ENCODE measurements at places on chromosomes 11 and 22.
A peak's percentile ranks its signal among the peaks of the same experiment; 100 is the strongest.

DNA sequence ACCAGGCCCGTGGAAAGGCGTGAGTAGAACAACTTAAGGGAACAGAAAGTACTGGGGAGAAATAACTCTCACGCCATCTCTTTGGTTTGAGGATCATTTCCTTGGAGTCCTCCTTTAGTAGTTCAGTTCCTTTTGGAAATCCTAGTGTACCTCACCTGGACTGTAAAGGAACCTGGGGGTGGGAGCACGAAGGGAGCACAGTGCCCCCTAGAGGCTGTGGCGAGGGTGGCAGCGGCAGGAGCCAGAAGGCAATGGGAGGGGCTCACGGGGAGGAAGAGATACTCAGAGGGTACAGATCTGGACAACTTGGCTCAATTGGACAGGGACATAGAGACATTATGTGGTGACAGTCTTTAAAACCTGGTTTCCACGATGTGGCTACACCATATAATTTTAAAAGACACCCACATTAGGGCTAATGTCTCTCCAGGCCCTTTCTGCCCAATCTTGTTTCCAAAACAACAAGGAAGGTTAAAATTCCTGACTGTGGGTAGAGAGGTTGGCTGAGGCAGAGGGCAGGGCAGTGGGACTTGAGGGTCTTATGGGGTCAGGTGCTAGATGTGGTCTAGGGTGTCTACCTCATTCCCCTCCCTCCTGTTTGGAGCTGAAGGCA is 87.0 kb downstream of the CSNK2A3 start:
- DNase-seq: peak; percentile 46

DNA sequence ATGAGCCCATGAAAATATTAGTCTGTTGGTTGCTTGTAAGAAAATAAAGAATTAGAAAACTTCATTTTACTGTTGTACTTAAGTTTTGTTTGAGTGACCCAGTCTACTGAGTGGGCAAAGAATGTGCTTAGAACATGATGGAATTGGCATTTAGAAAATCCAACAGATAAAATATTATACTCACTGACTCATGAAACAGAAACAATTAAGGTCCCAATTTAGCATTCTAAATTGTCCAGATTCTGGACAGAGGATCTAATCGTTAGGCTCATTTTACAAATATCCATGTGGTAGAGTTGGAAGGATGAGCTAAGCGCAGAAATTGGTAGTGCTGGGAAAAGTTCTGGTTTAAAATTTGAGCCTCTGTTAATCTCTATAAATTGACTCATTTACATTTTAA is 45.4 kb downstream of the METTL15 start:
- DNase-seq: no peak

DNA sequence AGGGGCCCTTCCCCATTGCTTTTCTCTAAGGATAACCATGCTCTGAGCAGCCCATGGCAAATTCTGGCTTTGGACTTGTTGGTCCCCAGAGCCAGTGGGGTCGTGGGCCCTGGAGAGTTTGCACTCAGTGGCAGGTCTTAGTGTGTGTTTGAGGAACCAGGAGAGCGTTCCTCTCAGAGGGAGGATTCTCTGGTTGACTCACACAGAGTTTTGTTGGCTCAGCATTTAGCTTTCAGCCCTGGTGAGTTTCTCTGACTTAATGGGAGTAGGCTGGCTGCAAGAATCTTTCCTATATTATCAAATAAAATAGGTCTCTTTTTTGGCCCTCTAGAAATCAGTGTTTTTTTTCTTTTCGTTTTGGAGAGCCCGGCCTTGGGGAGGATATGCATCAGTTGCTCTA is 20.9 kb downstream of the ST14 start:
- DNase-seq: no peak

DNA sequence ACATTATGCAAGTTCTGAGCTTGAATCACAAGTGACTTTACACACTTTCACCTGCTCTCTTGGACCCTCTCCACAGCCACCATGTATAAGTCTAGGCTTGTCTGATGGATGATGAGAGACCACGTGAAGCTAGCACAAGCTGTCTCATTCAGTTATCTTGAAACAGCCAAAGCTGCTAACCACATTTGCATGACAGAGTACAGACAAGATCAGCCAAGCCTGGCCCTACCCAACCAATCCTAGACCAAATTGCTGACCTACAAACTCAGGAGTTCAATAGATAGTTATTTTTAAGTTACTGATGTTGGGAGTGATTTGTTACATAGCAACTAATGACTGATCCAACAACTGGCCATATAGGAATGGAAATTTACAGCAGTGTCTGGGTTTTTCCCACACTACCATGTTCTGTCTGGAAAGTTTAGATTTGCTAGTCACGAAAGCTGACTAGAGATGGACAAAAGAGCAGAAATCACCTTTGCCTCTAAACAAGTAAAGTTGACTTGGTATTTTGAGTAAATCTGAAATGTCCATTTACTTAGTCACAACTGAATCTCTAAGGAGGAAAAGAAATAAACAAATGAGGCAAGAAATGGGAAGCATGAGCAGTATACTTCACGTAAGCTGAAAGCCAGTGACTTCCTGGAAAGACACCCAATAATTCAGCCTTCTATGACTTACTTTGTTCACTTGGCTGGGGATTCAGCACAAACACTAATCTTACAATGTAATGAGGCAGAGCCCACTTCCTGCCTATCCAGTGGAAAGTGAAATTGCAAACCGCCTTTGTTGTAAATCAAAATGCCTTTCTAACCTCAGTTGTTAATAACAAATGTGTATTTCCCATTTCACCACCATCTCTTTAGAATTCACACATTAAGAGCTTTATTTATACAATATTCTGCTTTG is 101.7 kb downstream of the FAM181B start:
- peak; percentile 84 for DNase-seq

DNA sequence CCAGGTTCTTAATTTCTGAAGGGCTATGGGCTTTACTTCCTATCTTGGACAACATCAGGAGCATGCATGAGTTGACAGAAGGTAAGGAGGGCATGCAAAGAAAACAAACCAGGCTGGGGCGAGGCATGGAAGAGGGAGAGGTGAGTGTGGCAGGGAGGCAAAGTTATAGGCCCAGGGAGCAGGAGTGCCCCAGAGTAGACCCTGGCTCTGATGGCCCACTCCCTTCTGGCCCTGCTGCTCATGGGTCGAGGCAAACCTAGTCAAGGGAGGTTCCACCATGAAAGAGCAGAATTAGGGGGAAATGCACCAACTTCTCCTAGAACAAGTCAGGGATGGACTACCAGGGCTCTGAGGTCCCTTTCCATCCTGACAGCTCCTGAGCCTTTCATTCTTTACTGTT is 10.2 kb downstream of the CHRNA10 start:
- DNase-seq: no peak

DNA sequence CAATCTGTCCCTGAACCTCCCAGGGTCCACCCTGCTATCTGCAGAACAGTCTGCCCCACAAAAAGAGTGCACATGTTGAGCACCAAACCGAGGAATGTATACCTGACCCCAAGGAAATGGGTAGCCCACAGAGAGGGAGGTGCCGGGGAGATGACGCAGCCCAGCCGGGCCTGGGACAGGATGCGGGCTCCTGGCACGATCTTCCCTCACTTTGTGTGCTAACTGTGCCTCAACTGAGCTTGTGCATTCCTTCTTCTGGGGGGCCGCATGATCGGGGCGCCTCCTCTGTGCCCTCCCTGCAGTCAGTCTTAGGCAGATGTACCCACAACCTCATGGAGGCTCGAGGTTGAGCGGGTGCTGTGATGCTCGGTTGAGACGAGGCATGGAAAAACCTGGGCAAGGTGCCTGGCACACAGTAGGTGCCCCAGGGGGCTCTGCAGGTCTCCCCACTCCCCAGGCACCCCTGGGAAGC is 2.4 kb downstream of the GAS2L1 start:
- DNase-seq: no peak

- no peak for DNase-seq
Observed at GRCh38 chr11:45361551-45361950, 75.4 kb upstream of the SYT13 start.

DNA sequence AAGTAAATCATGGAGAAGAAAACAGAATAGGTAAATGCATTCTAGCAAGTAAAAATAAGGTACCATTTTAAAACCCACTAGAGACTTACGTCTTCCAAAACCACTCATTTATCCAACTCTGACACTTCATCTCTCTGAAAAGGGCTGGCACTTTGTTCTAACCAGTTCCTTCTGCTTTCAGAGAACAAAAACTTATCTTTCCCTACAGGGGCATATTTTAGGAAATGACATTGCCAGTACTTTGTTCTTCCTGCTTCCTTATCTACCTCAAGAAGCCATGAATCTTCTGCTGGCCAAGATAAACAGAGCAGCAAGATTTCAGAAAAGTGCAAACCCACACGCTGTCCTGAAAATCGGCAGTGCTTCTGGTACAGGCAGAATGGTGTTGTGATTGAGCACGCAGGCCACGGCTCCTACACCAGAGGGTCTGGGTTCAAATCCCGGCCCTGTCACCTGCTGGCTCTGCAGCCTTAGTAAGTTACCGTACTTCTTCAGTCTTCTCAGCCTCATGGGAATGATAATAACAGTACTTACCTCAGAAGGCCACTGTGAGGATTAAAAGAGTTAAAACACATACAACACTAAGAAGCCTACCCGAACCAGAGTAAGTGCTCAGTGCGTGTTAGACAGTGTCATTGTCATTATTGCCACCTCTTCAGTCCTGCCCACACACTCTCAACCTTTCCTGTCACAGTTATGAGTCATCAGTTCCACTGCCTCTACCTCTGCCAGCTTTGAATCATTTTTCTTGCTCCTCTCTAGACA is 11.0 kb downstream of the MPZL3 start:
- DNase-seq: peak; percentile 97

GRCh38 chr22:40050258-40050657 is 55.5 kb downstream of the FAM83F start:
- DNase-seq: peak; percentile 72

DNA sequence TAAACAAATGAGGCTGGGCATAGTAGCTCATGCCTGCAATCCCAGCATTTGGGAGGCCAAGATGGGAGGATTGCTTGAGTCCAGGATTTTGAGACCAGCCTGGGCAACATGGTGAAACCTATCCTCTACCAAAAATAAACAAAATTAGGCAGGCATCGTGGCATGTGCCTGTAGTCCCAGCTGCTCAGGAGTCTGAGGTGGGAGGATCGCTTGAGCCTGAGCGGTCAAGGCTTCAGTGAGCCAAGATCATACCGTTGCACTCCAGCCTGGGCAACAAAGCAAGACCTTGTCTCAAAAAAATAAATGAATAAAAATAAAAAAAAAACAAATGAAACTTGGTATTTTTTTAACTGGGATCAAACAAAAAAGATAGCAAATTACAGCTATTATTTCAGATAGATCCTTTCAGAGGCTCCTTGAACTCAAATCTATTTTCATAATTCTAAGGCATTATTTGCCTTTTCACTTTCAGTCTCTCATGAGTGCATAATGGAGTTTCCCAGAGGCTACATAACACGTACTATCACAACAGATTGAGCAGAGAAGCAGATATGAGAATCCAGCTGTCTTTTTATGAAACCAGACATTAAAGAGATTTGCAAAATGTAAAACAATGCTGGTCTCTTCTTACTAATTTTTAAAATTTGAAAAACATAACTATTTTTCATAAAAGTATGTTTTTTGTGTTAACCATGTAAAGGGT is 23.1 kb downstream of the DDIAS start:
- DNase-seq: no peak

GRCh38 chr22:49690454-49690853 is 137.2 kb downstream of the BRD1 start:
- DNase-seq: no peak

DNA sequence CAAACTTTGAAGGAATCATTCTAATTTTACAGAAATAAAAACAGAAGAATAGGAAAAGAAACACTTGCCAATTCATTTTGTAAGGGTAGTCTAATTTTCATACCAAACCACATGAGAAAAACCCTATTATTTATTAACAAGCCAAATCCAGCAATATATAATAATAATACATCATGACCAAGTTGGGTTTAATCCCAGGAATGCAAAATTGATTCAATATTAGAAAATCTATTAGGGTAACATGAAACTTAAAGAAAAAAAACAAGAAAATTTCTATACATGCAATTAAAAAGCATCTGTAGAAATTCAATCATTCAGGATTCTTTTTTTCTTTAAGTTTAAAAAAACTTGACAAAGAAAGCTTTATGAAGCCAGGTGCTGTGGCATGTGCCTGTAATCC is 16.8 kb downstream of the MAPK1 start:
- no peak for DNase-seq

- peak; percentile 54 for DNase-seq
Observed at GRCh38 chr11:61679893-61680621, at the start of gene DAGLA. Gene DAGLA, plus strand, starts transcription at chr11:61680391. Its CDS starts 39,765 bp downstream, at chr11:61720156.

- DNase-seq: no peak
Observed at GRCh38 chr11:10893714-10894151, 35.9 kb upstream of the ZBED5 start.

DNA sequence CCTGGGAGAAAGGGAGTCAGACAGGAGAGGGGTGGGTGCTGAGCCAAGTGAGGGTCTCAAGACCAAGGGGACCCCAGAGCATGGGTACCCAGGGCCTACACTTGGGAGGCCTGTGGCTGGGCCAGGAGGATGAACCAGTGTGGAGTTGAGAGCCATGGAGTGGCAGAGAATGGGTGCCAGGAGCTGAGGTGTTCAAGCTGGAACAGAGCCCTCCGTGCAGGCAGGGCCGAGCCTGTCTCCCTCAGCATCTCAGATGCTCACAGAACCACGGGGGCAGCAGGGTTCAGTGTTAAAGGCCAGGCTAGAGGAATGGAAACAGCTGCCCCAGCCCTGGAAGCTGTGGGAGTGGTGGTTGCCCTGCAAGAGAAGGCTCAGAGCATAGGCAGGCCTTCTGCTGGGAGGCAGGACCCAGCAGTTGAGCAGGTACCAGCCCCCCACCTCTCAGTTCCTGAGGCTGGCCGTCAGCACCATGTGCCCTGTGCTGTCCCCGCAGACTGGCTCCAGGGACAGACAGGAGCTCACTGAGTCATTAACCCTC is 32.3 kb downstream of the RSPH14 start:
- no peak for DNase-seq

- peak; percentile 86 for DNase-seq
Observed at GRCh38 chr11:116601814-116602636, 170.8 kb downstream of the BUD13 start.

- DNase-seq: no peak
Observed at GRCh38 chr11:65623852-65624616, 8.5 kb downstream of the PCNX3 start.

- DNase-seq: no peak
Observed at GRCh38 chr11:131025020-131025419, 108.7 kb upstream of the SNX19 start.

DNA sequence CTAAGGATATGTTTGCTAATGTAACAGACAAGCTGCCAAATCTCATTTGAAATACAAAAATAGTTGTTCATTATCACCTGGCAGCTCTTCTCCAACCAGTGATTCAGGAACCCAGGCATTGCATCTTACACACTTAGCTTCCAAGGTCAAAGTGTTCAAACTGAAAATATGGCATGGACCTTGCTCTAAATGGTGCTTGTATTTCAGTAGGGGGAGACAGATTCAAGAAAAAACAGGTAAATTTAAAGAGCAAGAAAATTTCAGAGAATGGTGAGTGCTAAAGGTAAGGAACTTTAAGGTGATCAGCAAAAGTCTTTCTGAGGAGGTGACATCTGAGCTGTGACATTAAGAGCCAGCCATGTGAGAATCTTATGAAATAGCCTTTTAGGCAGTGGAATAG is 82.8 kb upstream of the E2F8 start:
- no peak for DNase-seq

GRCh38 chr22:38675833-38676232 is 5.9 kb upstream of the TOMM22 start:
- DNase-seq: no peak

GRCh38 chr11:87443707-87444106 is 406.0 kb downstream of the TMEM135 start:
- no peak for DNase-seq

GRCh38 chr11:114218508-114218907 is 77.7 kb upstream of the NNMT start:
- no peak for DNase-seq
